ENCODE measurements at places on chromosomes 1 and 21.

- no peak for DNase-seq
These were observed 742 bp upstream of the HSPA13 start for GRCh38 chr21:14383596-14384180.

DNA sequence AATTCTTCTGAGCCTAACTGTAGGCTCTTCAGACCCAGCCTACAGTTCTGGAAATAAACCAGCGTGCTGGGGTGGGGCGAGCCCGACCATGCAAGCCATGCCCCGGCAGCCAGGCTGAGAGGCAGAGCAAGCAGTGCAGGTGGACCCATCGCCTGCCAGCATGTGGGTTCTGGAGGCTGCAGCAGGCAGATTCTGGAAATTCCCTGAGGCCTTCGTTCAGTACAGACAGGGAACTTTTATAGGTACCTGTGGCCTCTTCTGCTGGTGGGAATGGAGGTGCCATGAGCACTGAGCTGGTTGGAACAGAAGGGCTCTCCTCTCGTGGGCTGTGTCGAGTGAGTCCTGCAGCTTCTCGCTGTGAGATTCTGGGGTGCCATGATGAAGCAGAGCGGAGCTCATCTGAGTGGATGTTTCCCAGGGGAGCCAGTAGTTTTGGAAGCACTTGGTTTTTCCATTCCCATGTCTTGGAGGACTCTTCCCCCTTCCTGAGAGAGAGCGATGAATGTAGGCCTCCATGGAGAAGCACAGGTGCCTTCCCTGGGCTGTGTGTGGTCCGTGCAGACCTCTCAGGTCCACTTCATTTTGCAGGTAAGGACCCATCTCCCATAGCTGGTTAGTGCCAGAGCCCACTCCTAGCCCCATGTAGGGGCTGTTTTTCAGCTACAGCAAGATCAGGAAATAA lies 94.1 kb downstream of the PCBP3 start:
- DNase-seq: no peak

GRCh38 chr21:27261676-27262075 lies 294.8 kb upstream of the ADAMTS5 start:
- no peak for DNase-seq

- DNase-seq: no peak
These were observed 94.5 kb downstream of the ROR1 start for GRCh38 chr1:63868268-63868781.

DNA sequence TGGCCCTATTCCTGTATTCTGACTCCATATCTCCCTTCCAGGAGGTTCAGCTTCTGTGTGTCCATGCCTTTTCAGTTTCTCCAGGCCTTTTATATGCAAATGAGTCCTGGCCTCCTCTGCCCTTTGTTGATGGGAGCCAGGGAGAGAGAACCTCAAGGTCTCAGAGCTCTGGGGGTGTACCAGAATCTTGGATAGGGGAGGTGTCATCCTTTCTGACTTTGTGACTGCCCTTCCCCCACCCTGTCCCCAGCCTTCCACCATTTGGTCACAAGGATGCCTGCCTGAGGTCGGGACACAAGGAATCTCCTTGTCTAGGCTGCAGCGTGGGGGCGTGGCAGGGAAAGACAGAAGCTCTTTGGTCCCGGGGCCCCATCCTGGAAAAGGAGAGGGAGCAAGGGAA lies 18.6 kb downstream of the LURAP1 start:
- DNase-seq: no peak

DNA sequence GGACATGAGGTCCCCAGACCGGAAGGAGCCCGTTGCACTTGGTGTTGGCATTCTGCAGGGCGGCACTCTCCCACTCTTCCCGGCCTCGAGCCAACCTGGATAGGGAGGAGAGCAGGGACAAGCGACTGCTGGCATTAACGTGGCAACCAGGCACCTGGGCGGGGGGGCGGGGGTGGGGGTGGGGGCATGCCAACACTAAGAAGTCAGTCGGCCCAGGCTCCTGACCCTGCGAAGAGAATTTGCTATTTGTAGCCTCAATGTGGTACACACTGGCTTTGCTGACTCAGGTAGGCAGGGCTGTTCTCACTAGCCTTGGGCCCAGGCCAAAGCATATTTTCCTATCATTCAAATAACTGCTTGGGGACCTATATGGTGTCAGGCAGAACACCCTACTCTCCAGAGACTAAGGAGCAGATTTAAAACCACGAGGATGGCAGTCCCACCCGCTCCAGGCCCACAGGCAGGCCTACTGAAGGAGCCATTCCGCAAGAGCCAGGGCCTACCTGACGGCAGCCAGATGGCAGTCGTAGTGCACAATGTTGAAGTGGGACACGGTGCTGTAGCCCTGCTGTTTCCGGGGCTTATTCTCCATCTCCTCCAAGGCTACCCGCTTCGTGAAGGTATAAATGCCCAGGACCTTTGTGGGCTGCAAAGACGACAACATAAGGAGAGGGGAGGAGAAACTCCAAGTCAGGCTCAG lies 123.7 kb downstream of the UBR4 start:
- no peak for DNase-seq

GRCh38 chr1:15749399-15750291 lies 7.3 kb downstream of the TMEM82 start:
- no peak for DNase-seq

GRCh38 chr1:25503551-25504426 lies 39.6 kb upstream of the LDLRAP1 start:
- peak; percentile 40 for DNase-seq

DNA sequence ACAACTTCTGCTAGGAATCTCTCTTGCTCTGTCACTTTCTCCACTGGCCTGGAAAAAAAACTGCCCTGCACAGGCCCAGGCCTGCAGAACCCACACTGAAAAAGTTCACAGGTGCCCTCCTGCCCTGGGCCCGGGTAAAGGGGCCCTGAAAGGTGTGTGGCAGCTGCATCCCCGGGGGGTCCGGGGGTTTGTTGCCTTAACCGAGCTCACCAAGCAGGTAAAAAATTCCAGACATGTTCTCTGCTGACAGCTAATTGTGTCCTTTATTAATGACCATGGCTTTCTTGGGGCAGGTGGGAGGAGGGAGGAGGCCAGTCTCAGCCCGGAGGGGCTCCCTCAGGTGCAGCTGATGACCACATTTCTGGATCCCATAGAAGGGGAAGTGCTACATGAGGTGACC lies 122.9 kb downstream of the LACTBL1 start:
- DNase-seq: no peak

GRCh38 chr21:38488640-38489270 lies 9.5 kb downstream of the ERG start:
- DNase-seq: no peak

- DNase-seq: no peak
These were observed 51.7 kb upstream of the AJAP1 start for GRCh38 chr1:4602462-4603294.

GRCh38 chr1:6133146-6133895 lies 46.8 kb downstream of the CHD5 start:
- DNase-seq: no peak

DNA sequence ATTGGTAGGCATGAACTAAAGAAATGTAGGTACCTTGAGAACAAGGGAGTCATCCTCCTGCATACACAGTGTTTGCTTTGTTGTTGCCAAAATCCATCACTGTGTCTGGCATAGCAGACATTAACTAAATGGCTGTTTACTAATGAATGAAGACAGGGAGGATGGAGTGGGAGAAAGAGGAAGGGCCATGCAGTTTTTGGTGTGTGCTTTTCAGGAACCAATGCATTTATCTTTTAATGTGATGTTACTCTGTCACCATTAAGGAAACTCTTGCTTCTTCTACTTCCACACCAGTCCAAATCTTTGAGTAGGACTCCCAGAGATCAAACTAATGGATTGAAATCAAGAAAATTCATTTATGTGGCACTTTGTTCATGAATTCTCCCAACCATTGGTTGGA lies 55.6 kb upstream of the DUSP10 start:
- DNase-seq: no peak

GRCh38 chr1:208178091-208178529 lies 66.1 kb downstream of the PLXNA2 start:
- no peak for DNase-seq

- no peak for DNase-seq
These were observed 90.1 kb downstream of the UCHL5 start for GRCh38 chr1:192969091-192969490.

DNA sequence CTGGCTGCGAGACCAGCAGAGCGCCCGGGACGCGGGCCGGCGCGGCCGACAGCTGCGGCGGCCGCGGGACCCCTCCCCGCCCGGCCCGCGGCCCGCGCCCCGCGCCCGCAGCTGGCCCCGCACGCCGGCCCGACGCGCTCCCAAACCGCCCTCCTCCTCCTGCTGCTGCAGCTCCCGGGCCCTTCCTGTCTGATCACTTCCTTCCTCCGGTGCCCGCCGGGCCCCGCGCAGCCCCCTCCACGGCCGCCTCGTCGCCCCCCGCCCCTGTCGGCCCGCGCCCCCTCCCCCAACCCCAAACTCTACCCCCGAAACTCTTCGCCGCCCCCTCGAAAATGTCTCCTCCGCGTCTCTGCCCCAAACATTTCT lies 594 bp downstream of the LUZP1 start:
- DNase-seq: no peak

- no peak for DNase-seq
These were observed 18.6 kb upstream of the ADGRB2 start for GRCh38 chr1:31782421-31783410.

DNA sequence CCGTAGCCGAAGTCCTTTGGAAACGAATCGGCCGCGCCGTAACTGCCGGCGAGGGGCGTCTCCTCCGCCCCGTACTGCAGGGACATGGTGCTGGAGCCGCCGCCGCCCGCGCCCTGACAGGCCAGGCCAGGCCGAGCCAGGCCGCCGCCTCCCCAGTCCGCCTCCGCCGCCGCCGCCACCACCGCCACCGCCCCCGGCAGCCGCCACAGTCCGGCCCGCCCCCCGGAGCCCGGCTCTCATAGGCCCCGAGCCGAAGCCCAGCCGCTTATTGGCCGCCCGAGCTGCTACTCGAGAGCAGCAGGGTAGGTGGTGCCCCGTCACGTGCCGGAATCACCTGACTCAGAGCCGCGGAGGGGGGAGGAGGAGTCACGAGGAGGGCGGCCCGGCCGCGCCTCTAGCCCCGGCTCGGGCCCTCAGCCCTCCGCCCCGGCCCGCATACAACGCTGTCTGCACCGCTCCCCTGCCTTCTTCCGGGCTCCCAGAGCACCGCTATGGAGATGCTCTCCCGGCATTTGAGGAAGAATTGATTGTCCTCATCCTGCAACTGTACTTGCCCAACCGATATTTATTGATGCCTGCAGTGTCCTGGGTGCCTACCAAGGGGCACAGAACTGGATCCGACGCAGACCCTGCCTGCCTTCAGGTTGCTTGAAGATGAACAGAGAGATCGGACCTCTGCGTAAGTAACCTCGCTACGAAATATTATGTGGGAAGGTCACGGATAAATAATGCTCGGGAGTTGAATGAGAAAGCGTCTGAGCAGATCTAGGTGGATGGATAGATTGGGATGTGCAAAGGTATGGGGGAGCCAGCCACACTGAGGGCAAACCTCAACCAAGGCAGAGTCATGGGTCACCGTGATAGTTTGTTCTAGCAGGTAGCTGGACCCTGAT lies at the start of gene RRAGC:
RRAGC (minus strand) TSS at position 212 of the 893 bp plus-strand sequence; CDS start at position 86, 126 bp downstream.
- DNase-seq: peak; percentile 96

DNA sequence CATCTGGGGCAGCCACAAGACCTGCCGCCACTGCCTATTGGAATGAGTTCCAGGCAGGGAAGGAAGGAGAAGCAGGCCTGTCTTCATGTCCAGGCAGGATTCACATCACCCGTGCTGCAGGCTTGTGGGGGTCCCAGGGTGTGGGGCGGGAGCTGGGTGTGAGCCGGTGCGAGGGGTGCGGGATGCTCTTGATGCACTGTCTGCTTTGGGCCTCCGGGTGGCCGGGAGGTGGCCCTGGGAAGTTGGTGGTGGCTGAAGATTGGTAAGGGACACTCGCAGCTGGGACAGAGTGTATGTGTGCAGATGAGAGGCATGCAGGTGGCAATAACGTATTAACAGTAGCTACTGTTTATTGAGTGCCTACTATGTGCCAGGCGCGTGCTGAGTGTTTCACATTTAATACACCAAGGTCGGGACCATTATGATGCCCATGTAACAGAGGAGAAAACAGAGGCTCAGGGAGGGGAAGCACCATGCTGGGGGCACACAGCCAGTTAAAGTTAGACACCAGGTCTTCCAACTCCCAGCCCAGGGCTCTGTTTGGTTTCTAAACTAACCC lies 3.3 kb downstream of the CROCC start:
- DNase-seq: no peak

- DNase-seq: no peak
These were observed 21.7 kb downstream of the RNF187 start for GRCh38 chr1:228508840-228509415.

GRCh38 chr1:177937931-177938330 lies 31.9 kb downstream of the SEC16B start:
- no peak for DNase-seq

DNA sequence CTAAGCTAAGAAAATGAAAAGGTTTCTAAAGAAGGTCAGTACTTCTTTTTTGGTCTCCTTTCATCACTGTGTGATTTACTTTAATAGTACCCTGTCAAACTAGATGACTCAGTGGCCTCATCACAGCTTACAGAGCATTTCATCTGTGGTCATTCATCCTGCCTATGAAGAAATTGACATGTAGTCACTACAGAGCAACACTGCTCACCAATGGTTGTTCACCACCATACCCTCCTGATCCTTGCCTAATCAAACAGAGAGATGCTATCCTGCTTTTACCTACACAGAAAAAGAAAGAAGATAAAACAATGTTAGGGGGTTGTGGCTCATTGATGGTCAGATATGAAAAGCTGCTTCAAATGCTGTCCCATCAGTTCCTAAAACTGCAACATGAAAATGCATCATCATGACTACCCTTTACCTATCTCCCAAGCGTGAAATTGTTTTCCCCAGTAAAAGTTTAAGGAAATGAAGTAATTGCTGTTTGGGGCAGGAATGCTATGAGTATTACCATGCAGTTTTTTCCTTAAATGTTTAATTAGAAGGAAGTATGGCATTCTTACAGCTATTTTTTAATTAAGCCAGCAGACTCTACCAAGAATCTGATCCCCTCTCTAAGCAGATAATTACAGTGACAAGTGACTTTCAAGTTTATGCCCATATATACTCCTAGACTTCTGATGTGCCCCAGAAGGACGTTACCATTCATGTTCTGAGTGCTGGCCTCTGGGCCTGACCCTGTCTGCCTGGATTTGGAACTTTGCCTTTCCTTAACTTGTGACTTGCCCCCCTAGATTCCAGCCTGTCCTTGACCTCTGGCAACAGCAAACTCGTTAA lies 46.1 kb upstream of the FBXO28 start:
- no peak for DNase-seq

GRCh38 chr1:8113262-8114220 lies 87.4 kb upstream of the ERRFI1 start:
- DNase-seq: no peak

- no peak for DNase-seq
These were observed 17.8 kb upstream of the POU3F1 start for GRCh38 chr1:38064197-38064903.

DNA sequence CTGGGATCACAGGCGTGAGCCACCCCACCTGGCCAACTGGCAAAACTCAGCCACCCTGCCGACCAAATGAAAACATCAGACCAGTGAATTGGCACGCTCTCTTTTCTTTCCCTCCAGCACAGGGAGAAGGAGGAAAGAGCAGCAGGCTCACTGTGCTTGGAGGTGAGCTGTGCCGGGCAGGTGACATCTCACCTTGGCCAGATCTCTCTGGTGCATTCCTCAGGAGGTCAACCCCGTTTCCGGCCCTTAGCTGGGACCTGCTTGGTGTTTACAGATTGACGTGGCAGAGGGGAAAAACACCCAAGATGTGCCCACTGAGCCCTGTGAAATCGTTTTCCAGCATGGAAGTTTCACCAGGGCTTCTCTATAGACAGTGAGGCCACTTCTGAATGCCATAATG lies 45.1 kb downstream of the TMEM51 start:
- DNase-seq: no peak

GRCh38 chr1:212609701-212610574 lies 1.4 kb downstream of the ATF3 start:
- DNase-seq: no peak
